ENCODE measurements at places on chromosomes 1 and 21. TPM values are rescaled to one million over a fixed set of nuclear protein-coding genes. Genes with fewer than 3 reads are reported as not detected.

DNA sequence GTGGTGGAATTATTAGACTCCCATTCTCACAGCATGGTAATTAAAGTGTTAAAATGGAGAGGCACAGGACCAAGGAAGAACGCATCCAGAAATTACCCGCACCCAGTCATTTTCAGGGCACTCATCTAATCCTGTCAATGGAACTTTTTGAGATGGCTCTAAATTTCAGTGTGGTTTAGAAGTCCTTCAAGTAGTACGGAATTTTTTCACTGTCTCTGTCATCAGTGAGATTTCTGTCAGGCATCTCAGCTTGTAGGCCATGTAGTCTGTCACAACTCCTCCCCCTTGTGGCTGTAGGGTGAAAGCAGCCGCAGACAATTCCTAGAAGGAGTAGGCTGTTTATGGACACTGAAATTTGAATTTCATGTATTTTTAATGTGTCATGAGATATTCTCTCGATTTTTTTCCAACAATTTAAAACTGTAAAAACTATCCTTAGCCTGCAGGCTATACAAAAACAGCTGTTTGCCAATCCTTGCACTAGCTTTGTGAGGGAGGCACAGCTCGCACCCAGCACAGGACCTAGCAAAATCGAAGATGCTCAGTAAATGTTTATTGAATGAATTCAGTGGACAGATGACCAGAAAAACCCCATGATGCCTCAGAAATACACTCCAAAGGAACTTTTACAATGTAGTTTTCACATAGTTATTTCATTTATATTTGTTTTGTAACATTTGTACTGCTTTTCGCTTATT, 6.6 kb upstream of the NUP133 start:
- peak; percentile 76 for DNase-seq

DNA sequence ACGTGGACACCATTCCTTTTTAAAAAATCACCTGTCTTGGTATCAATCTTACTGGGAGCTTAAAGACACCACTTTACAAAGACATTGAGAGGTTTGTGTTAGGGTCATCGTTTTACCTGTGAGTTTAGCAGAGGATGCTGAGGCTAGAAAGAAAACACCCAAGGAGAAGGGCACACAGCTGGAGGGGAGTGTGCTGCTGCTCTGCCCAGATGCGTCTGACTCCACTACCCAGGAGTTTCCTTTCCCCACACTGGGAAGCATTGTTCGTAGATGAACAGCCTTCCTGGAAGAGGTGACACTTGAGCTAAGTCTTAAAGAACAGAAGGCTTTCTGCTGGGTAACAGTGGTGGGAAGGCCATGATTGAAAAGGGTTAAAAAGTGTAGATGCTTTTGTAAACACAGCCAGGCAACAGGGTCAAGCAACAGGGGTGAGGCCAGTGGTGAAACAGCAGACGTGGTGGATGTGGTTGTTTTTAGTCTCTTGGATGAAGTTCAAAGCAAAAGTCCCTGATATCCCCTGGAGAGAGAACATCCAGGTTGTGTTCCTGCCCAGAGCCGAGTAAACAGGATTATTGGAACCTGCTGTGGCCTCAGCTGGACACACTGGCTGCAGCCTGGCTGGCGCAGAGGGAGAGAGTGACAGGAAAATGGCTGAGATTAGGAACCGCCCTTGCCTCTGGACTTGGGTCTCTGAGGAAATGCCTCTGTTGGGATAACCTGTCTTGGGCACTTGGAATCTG, 198.6 kb upstream of the JUN start:
- no peak for DNase-seq

GRCh38 chr1:11841245-11842153, 6.1 kb downstream of the NPPA start:
- no peak for DNase-seq

DNA sequence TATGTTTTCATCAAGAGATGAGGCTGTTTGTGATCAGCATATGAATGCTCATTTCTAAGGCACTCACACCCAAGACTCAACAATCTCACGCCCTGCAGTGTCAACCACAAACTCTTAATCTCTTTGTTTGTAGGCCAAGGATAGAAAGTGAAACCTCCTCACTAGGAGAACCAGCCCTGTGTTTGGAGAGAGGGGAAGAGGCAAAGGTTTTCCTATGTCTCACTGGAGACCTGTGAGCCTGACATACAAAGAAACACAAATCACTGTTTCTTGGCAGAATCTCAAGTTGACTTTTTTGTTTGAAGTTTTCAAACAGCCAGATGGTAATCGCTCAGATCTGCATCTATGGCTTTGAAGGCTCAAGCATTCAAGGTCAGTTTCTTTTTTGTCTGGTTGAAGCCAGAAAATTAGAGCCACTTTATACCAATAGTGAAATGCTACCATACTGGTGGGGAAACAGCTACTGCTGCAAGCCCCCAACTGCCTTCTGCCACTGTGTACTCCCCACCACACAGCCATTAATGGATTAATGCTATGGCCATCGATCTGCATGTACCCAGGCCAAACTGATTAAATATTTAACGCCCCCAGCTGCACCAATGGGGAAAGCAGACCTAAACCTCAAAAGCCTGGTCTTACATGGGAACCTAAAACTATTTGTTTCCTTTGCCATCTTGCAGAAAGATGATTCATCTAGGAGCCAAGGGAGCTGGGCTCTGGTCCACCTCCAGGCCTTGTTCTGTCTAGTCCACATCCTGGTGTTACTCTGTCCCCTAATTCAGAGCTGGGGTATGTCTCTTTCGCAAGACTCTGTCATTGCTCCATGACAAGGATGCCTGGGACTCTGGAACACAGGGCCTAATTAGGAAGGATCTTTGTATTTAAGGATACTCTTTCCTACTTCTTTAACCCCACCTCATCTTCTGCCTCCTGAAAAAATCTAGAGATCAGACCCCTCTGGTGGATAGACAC, 16.3 kb downstream of the PDZK1 start:
- no peak for DNase-seq

DNA sequence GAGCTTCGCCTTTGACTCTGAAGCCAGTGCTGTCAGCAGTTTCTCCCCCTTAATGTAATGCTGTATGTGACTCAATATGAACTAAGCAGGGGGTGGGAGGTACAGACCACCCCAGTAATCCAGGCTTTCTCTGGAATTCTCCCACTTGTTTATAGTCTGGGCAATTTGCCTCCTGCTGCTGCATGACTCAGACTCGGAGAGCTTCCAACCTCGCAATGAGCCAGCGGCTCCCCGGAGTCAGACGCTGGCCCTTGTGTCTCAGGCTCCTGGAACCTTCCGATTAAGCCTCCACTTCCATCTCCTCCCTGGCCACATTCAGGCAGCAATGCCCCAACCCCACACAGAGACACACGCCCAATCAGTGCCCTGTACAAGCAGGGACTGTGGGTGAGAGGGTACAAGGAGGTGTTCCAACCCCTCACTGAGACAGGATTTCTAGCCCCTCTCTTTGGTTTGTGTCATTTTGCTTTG, 471.7 kb upstream of the VAMP3 start:
- DNase-seq: no peak

DNA sequence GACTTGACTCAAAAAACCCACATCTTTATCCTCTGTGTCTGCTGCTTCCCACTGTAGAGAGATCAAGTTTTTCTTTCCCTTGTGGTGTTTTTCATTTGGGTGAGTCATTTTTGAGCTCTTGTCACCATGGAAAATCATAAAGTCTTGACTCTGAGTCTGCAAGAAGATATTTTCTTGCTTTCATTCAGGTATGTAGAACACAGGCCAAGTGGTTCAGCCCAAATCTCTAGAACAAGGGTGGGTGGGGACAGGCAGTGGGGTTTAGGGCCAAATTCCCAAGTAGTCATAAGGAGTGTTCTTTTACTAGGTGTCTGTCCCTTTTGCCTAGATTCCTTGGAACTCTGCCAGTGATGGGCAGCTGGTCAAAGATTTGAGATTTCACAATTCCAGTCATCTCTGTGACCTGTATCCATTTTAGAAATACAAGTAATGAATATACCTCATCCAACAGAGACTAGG, 21.5 kb upstream of the ARHGAP29 start:
- DNase-seq: no peak

- DNase-seq: peak; percentile 31
Measured at GRCh38 chr1:117339866-117340700, 27.2 kb upstream of the MAN1A2 start.

- no peak for DNase-seq
Measured at GRCh38 chr1:93608187-93609109, 73.2 kb downstream of the BCAR3 start.

GRCh38 chr1:55315552-55315951, 100.4 kb upstream of the USP24 start:
- DNase-seq: no peak

GRCh38 chr1:96416701-96417444, 304.7 kb upstream of the PTBP2 start:
- DNase-seq: peak; percentile 3

GRCh38 chr1:22428672-22429071, 23.0 kb upstream of the ZBTB40 start:
- peak; percentile 64 for DNase-seq

GRCh38 chr1:227774821-227775661, 39.8 kb downstream of the SNAP47 start:
- DNase-seq: no peak

Gene CD1E
- 0.33 TPM for polyA plus RNA-seq

Gene TEKT2
- 0.25 TPM for polyA plus RNA-seq

Gene TRAF3IP3
- 422 TPM for polyA plus RNA-seq

Gene KCNT2
- polyA plus RNA-seq: not detected

Gene SMYD3
- polyA plus RNA-seq: 13.0 TPM

Gene BARHL2
- not detected for polyA plus RNA-seq

Gene OR6P1
- not detected for polyA plus RNA-seq

Gene LYST
- polyA plus RNA-seq: 50.4 TPM

Gene TTC22
- 7.8 TPM for polyA plus RNA-seq

Gene ABCG1
- 8.7 TPM for polyA plus RNA-seq

Gene AGT
- polyA plus RNA-seq: not detected

Gene PRR9
- polyA plus RNA-seq: not detected

Data from B cell (primary cell).